Stimulated activated CD8-positive, alpha-beta memory T cell treated with anti-CD3 and anti-CD28 coated beads, Interleukin-7, amount 100 ng/mL, for 24 hours (primary cell): ENCODE measurements at places on chromosomes 16 and 17.

DNA sequence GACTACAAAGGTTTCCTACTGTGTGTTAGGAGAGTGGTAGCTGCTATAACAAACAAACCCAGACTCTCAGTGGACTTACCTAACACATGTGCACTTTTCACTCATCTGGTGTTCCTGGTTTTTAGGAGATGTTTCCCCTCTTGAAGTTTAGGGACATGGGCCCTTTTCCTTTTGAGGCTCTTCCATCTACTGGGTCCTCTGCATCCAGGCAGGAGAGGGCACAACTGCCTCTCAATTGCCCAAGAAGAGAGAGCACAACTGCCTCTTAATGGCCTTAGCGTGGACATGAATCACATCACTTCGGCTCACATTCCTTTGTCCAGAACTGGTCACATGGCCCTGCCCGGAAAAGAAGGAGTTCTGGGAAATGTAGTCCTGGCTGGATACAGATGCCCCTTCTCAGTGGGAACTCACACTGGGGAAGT is 9.8 kb upstream of the TNRC6C start:
- no peak for DNase-seq

DNA sequence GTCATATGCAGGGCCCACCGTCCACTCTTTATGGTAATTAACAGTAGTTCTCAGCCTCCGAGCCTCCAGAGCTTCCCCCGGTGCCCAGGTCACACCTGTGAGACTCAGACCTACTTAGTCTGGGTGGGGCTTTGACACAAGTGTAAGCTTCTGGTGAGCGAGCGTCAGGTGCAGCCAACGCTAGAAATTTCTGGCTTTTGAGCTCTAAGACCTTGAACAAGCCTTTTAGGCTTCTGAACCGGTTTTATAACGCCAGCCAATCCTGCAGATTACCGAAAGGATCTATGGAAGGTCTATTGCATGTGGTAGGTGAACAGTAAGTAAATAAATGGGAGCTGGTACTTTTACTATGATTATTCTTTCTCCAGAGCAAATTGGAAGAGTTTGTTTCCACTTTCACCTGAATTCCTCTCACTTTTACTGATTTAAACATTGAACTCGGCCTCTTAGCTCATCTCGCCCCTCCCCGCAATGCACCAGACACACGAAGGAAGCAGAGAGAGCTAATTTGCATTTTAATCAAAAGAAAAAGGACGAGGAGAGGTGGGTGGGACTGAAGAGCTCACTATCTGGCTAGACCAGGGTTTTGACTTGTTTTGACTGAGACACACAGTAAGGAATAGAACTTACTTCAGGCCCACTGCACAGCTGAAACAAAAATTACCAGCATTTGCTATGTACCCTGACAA is 47.1 kb downstream of the ABAT start:
- DNase-seq, result no peak

DNA sequence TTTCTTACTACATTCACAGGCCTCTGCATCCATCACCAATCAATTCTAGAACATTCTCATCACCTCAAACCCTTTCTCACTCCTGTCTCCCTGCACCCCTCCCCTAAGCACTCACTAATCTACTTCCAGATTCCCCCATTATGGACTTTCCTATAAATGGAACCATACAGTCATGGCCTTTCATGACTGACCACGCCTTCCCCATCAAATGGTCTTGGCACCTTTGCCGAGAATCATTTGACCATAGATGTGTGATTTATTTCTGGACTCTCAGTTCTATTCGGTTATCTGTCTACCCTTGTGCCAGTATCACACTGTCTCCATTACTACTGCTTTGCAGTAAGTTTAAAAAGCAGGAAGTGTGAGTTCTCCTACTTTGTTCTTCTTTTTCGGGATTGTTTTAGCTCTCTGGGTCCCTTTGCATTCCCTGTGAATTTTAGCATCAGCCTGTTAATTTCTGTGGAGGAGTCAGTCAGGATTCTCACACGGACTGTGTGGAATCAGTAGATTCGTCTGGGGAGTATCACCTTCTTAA is 27.5 kb downstream of the GTF3C1 start:
- DNase-seq, result no peak

DNA sequence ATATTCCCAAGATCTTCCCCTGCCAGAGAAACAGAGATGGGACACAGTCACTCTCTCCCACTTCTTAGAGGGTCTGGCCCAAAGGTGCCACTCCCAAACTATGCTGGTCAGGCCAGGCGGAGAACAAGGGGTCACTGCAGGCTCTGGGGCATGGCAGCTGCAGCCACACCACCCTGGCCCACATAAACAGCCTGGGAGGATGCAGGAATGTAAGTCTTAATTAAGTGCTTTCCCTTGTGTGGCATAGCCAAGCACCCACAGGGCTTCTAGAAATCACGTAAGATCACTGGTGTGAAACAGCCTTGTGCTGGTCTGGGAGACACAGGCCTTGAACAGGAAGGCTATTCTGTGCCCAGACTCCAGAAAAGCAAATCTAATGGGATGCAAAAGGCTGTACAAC is 31.5 kb downstream of the ABCC12 start:
- no peak for DNase-seq

- DNase-seq, result no peak
Measured at GRCh38 chr17:17419631-17420030, 57.2 kb upstream of the MED9 start.

DNA sequence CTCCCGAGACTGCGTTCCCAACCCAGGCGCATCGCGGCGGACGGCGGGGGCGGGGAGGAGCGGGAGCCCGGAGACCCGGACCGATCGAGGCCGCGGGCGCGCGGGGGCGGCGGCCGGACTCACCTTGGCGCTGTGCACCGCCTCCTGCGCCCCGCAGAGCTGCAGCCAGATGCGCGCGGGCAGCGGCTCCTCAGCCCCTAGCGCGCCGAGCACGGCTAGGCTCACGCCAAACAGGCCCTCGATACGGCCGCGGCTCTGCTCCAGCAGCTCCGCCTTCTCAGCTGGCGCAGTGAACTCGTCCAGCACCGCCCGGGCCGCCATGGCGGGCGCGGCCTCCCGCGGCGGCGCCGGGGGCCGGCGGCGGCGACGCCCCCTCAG is 339 bp downstream of the N4BP1 start:
- no peak for DNase-seq

- DNase-seq, result no peak
Measured at GRCh38 chr16:56860226-56861020, 4.6 kb upstream of the SLC12A3 start.

- no peak for DNase-seq
Measured at GRCh38 chr16:85396879-85397871, 215.9 kb upstream of the GSE1 start.

DNA sequence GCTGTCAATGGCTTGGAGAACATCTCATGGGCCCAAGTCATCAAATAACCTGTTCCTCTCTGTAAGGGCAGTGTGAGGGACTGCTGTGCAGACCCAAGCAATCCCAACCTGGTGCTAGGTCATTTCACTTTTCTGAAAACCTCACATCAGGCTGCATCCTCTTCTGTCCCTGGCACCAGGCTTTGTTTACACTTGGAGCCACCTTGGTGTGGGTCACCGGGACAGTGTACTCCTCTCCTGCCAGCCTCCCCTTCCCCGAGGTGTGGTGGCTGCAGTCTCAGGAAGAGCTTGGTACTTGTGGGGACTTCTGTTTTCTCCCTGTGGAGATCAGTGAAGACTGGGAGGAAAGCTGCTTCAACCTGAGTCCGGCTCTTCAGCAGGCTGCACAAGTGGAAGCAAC is 12.4 kb downstream of the SLC7A6OS start:
- DNase-seq, result no peak

GRCh38 chr16:3027983-3028715 is 4.3 kb downstream of the THOC6 start:
- peak; percentile 74 for DNase-seq

- DNase-seq, result peak; percentile 54
Measured at GRCh38 chr16:10988164-10988803, 43.9 kb downstream of the CLEC16A start.

DNA sequence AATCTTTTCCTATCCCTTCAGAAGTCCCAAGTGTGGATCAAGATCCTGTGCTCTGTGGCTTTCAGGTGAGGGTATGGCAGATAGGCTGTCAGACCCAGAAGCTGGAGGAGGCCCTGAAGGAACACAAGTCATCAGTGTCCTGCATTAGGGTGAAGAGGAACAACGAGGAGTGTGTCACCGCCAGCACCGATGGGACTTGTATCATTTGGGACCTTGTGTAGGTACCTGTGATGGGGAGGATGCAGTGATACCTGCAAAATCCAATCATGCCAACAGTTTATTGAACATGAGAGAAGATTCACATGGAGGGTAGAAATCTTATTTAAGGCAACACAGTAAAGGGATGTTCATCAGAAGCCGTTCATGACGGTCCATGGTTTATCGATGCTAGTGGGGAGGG is 10.0 kb upstream of the USP43 start:
- no peak for DNase-seq

DNA sequence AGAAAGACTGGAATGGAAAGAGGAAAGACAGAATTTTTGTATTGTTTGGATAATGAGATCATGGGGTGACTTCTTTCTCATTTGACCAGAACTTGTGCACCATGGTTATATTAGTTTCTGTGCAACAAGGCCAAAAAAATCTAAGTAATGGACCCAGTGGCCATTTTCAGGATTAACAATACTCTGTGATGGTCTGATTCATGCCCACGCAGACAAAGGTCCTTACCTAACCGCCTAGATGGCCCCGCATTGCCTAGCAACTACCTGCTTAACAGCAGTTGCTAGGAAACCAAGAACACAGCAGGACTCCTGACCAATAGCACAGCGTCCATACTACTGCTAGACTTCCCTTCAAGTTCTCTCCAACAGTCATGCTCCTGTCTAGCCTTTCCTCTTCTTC is 22.4 kb downstream of the MIS12 start:
- DNase-seq, result no peak

GRCh38 chr17:5707482-5707881 is 123.2 kb upstream of the NLRP1 start:
- DNase-seq, result no peak
